ENCODE measurements at places on chromosomes 2 and 18. TPM values are rescaled to one million over a fixed set of nuclear protein-coding genes. Genes with fewer than 3 reads are reported as not detected.

DNA sequence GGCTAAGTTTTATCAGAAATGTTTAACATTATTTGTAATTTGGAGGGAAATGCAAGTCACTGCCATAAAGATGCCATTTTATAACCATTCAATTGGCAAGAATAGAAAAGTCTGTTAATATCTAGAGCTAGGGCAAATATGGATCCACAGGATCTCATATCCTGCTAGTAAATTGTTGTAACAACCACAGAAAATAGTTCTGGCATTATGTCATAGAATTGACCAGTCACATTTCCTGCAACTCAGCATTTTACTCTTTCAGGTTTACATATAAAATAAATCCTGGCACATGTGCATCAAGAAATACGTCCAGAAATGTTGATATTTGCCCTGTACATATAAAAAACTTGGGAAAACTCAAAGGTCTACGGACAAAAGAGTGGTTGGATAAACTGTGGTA, 32.9 kb downstream of the OSBPL6 start:
- no peak for DNase-seq
- no peaks in the 10 kb centered on the region for H3K36me3 ChIP-seq
- no peak overlapping the region for H3K27ac ChIP-seq
- H3K27me3 ChIP-seq, result no peaks in the 10 kb centered on the region
- H3K4me1 ChIP-seq, result no peaks in the 10 kb centered on the region

The RESP18 gene
- total RNA-seq, result not detected

DNA sequence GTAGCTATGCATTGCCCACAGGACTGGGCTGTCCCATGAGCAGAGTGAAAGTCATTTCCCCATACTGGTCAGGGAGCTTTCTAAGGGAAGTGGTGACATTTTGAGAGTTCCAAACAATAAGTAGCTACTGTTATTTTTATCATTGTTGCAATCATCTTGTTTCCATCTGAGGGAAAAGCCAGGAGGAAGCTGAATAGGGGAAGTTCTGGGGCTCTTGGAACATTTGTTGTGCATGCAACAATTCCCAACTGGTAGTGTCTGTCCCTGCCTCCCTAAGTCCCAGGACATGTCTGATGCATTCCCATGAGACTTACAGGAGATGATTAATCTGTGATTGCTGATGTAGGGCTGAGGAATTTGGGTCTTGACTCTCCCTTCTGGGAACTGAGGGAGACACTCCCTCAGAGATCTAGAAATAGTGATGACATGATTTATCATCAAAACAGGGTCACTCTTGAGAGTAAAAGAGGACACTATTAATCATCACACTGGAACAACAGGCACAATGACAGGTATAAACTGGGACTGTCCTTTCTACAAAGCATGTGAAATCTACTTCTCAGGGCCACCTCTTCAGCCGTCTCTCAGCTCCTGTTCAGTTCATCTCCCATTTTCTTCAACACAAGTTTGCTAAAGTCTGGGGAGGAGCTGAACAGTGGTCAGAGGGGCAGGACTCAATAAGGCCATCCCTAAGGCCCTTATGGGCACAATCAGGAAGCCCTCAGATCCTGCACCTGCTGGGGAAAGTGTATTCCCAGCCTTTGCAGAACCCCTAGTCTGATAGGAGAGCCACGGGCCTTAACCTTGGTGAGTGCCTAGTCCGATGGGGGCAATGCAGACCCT, 28.0 kb upstream of the MARCO start:
- no peaks in the 10 kb centered on the region for H3K4me1 ChIP-seq
- no peak overlapping the region for H3K27ac ChIP-seq
- no peak overlapping the region for H3K4me3 ChIP-seq

DNA sequence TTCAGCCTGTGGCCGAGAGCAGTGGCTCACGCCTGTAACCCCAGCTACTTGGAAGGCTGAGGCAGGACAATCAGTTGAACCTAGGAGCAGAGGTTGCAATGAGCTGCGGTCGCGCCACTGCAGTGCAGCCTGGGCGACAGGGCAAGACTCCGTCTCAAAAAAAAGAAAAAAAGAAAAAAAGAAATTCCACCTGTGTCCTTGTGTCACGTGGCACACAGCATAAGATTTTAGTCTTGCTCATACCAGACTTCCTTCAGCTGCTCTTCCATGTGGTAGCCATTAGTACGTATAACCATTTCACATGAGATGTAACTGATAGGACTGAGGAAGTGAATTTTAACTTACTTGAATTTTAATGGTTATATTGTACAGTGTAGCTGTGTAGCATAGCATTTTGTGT, 4.0 kb downstream of the NOP58 start:
- H3K4me1 ChIP-seq, result peaks cover 8% of the 10 kb centered on the region
- peaks cover 2% of the 10 kb centered on the region for H3K36me3 ChIP-seq
- H3K4me3 ChIP-seq, result no peak overlapping the region
- H3K27ac ChIP-seq, result peak overlapping the region; percentile 52
- DNase-seq, result no peak

- H3K4me1 ChIP-seq, result no peaks in the 10 kb centered on the region
- H3K27ac ChIP-seq, result no peak overlapping the region
- no peak for DNase-seq
- H3K36me3 ChIP-seq, result no peaks in the 10 kb centered on the region
These were observed 15.1 kb upstream of the LMAN1 start for GRCh38 chr18:59374128-59374527.

DNA sequence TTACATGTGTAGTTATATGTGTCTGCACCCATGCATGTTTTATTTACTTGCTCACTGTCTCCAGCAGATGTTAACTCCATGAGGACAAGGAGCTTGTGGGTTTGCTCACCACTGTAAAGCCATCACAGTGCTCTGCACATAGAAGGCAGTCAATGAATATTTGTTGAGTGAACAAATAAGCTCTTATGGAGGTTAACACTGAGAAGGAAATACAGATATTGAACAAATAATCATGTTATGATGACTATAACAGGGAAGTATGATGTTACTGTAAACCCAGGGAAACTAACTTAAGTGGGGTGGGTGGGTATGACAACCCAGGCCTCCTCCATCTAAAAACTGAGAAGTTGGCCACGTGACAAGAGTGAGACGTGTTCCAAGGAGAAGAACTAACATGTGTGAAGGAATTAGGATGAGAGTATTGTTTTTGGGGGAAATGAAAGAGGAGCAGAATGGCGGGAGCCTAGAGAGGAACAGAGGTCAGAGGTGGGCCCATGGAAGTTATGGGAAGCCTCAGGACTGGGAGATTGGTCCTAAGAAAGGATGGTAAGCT, 6.0 kb upstream of the FAM117B start:
- no peaks in the 10 kb centered on the region for H3K36me3 ChIP-seq
- H3K27me3 ChIP-seq, result no peaks in the 10 kb centered on the region
- H3K4me3 ChIP-seq, result no peak overlapping the region
- DNase-seq, result no peak
- no peaks in the 10 kb centered on the region for H3K4me1 ChIP-seq
